Activated CD4-positive, alpha-beta T cell treated with anti-CD3 and anti-CD28 coated beads for 24 hours (primary cell): ENCODE measurements at places on chromosomes 6 and 20.

GRCh38 chr20:38825901-38826625 is 20.6 kb downstream of the PPP1R16B start:
- no peak for DNase-seq

GRCh38 chr6:152401978-152402377 is 235.2 kb downstream of the SYNE1 start:
- no peak for DNase-seq

DNA sequence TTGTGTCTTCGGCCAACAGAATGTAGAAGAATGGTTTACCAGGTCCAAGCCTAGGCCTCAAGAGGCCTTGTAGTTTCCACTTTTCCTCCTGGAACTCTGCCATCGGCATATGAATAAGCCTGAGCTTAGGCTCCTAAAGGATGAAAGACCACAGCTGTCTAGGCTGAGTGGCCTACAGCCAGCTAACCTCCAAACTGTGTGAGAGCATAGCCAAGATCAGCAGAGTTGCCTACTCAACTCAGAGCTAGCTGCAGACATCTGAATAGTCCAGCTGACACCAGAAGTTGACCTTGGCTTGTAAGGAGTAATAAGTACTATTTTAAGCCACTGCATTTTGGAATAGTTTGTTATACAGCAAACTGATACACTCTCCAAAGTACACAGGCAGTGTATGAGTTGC is 52.6 kb upstream of the SMIM29 start:
- no peak for DNase-seq

- DNase-seq = no peak
Observed at GRCh38 chr20:21618759-21619416, 86.6 kb upstream of the PAX1 start.

DNA sequence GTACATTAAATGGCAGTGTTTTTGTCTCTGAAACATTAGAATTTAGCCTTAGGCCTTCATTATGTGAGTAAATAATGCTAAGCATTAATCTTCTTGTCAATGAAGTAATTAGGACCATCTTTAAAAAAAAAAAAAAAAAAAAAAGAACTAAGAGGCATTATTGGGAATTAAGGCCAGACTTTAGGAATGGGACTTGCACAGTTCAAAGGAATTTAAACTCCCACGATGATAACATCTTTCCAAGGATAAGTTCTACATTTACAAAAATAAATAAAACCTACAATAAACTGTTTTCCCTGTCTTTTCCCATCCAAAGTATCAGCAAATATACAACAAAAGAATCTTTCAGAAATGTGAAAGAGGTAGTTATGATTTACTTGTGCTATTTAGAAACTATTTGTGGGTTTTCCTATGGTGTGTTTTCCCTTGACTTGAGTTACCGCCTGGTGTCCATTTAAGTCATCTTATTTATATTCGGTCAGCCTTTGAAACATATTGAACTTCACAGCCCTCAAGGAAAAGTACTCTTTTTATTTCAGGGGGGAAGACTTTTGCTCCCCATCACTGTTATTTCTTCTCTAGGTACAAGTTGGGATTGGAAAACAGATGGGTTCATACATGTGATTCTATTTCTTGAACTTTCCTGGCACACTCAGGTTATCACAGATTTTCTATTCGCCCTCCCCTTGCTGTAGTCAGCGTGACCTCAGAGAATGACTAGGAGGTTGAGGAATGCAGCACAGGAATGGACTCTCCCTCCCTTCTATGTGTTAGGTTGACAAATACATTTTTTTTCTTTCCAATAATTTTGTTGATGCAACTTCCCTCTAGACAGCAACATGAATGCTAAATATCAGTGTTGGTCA is 13.6 kb downstream of the STMND1 start:
- DNase-seq = no peak
